ENCODE measurements at places on chromosomes 12 and 14.

DNA sequence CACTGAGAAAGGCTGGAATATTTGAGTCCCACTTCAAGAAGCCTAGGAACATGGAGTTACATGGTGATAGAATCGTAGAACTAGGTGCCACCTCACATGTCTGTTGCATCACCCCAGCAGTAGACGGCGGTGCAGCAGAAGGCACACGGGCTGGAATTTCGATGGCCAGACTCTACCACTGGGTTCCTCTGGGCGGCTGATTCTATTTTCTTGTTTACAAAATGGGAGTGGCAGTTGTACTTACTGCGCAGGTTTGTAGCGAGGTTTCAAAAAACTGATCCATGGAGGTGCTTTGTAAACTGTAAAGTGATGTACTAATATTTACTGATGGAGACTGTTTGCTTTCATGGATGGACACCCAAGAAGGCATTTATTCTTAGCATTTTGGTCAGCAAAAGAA, 45.7 kb downstream of the WDR20 start:
- DNase-seq, result no peak

- no peak for DNase-seq
Observed at GRCh38 chr12:14416658-14417057, 51.2 kb downstream of the ATF7IP start.

- no peak for DNase-seq
Observed at GRCh38 chr14:55819610-55820304, 239.8 kb downstream of the KTN1 start.

DNA sequence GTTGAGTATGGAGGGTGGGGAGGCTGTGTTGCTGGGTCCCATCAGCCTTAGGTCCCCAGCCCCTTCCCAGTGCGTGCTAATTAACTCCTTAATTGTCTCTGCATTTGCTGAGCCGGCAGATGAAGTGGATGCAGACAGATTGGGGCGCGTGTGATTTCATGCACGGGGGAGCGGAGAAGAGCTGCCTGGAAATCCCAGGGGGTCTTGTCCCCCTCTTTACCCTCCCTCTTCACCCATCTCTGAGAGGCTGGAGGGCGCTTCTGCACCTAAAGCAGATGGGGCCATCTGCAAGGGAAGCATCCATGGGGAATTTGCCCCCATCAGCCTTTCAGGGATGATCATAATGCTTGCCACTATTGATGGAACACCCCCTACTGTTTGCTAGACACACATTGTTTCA, 4.4 kb upstream of the ASIC1 start:
- DNase-seq, result no peak

DNA sequence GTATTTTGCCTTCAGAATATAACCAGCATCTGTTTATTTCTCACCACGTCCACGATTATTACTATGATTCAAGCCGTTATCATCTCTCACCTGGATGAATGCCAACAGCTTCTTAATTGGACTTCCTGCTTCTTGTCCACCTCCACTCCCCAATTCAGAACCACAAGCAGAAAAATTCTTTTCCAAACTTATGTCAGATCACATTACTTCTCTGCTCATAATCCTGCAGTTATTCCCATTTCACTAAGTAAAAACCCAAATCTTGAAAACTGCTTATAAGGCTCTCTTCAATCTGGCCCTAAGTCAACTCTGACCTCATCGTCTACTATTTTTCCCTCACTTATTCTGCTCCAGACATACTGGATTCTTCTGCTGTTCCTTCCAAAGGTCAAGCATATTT, 2.0 kb downstream of the CRY1 start:
- DNase-seq, result no peak
